AG10803 (cell line): ENCODE measurements at places on chromosomes 16 and 17.

DNA sequence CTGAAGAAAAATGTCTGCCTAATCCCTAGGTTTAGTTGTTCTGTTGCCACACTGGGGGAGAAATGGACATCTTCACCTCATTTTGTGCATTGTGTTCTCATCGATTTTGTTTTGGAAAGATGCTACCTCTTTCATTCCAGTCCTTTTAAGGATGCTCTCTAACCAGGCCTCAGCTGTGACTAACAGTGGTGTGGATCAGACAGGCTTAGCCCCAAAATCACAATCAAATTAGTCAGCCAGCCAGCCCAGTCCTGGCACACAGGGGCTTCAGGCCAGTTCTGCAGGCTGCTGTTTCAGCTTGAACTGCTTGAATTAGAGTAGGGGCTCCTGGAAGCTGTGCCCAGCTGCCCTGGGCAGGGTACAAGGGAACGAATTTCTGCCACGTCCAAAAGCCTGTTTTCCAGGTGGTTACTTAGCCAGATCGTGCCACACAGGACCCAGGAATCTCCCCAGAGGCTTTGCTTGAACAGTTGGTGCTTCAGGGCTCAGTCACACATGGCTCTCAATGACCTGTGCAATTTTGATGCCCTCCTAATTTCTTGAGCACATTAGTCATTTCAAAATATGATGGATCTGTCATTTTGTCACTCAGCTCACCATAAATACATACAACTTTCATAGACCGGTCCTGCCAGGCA is 60.7 kb downstream of the CLEC16A start:
- DNase-seq, result peak; percentile 75

DNA sequence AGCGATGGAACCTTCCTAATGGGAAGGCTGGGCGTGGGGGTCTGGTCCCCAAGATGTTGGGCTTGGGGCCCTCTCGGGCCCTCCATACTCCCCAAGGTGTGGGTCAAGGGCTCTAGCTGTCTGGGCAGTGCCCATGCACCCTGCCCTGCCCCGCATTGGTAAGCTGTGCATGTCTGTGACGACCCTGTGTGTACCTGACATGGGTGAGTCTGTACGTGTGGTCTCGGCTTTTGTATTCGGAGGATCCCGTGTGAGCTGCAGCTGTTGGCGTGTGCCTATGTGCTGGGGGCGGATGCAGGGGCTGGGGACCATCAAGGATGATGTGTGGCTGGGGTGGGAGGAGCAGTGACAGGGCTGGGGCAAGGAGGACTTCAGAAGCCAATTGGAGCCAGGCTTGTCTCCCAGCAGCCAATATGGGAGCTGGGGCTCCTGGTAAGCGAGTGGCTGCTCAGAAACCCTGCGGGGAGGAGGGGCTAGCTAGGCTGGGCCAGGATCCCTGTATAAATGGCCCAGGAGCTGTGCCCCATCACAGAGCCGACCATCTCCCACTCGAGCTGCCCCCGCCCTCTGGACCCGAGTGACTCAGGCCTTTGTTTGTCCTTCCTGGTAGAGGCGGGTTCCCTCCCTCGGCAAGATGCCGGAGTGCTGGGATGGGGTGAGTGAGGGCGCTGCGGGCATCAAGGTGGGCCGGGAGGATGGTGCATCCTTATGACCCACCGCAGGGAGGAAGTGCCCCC is at the start of gene NDRG4:
TSS of gene NDRG4 (plus strand) at position 529 of the 737 bp plus-strand sequence. CDS start at position 635, 106 bp downstream.
- peak; percentile 75 for DNase-seq

DNA sequence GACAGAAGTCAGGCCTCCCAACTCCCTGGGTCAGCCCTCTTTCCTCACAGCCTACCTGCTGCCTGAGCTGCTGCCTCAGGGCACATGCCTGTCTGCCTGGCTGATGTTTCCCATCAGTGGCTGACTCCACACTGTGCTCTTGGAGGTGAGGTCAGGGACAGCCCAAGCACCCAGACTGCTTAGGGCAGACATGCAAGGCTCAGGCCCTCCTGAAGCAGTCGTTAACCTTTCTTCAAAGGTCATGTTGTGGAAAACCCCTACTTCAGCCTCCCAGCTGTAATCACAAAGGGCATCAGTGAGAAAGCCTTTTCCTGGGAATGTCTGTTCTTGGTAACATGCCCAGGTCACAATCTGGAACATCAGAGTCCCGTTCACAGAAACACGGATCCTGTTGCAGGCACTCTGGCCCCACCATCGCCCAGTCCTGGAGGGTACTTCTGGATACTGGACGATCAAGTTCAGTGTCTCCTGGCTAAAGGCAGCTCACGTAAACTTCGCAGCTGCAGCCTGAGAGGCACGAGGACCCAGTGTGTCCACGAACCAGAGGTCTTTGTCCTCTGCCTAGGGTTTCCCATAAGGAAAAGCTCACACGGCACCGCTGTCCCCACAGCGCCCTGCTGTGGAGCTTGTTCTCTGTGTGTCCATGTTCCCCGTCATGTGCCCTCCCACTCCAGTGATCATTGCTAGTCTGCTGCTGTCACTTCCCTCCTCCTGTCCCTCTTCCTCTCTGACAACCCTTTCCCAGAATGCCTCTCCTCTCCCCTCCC is 54.9 kb downstream of the GNAO1 start:
- DNase-seq, result peak; percentile 10

GRCh38 chr17:7459961-7460545 is 15.2 kb downstream of the CHRNB1 start:
- no peak for DNase-seq

DNA sequence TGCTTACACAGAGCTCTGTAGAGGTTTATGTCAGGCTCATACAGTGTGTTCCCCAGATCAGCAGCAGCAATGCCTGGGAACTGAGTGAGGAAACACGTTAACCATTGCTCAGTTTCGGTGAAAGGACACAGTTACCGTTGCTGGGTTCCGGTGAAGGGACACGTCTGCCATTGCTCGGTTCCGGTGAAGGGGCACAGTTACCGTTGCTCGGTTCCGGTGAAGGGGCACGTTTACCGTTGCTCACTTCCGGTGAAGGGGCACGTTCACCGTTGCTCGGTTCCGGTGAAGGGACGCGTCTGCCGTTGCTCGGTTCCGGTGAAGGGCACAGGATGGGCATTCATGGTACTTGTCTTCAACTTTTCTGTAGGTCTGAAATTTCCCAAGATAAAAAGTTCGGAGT is 81.7 kb downstream of the MRM3 start:
- DNase-seq, result no peak

DNA sequence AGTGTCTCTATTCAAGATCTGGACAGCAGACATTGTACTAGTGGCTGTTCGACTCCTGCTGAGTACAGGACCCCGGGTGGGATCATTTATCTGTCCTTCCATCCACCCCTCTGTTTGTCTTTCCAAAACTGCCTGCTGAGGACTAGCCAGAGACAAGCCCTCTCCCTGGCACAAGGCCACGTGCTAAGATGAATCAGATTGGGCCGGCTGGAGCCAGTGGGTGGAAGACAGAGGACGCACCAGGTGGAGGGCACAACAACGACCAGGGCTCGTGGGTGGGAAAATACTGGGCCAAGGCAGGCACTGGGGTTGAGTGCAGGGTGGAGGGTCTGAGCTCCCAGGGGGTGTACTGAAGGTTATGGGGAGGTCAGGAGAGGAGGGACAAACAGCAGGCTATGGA is 1.4 kb upstream of the CA7 start:
- DNase-seq, result no peak

- peak; percentile 72 for DNase-seq
Observed at GRCh38 chr17:57104461-57105175, 19.6 kb downstream of the AKAP1 start.

DNA sequence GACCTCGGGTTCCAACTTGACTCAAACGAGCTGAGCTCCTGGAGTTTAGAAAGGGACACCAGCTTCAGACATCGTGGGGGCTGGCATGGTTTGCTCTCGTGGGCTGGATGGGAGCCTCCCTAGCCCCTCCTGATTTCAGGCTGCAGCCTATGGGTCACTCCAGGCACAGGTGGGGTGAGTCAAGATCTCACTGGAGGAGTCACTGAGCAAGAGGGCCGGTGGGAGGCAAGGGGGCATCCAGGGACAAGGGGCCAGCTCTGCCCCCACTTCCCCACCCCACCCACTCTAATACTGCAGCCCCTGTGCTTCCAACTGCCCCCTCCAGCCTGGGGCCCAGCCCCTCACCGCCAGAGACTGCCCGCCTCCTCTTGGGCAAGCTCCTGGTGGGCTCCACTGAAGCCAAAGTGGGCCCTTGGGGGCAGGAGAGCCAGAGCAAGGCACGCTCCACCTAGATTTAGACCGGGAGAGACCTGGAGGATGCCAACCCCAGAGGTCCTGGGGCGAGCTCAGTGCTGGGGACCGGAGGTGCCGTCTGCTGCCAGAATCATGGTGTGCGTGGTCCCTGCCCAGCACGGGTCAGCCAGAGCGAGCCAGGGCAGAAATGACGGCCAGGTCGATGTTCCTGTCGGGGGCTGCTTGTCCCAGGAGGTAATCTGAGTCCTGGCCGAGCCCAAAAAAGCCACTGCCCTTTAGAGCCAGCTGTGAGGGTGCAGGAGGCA is 6.4 kb downstream of the SLC16A3 start:
- no peak for DNase-seq

DNA sequence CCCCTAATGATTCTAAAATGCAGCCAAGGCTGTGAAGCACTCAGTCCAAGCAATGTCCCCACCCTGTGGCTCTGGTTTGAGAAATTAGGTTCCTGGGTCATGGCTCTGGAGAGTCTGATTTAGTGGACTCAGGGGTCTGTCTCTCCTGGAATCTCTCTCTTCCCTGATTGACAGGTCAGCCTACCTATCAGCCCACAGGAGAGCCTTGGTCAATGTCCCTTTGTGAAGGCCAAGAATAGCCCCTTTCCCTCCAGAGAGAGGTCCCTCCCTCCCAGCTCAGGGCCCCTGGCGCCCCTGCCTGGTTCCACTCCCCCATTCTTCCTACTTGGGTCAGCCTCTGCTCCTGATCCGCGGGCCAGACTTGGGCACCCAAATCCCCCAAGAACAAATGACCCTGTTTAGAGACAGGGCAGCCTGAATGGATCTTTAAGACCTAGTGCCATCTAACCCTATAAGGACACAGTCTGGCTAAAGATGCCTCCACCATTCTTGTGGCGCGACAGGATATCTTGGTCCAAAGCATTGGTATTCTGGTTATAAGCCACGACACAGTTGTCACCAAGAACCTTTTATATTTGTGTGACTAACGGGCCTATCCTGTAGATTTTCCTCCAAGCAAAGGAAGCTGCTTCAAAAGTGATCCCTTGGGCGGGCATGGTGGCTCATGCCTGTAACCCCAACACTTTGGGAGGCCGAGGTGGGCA is 38.3 kb upstream of the PRSS54 start:
- DNase-seq, result no peak

DNA sequence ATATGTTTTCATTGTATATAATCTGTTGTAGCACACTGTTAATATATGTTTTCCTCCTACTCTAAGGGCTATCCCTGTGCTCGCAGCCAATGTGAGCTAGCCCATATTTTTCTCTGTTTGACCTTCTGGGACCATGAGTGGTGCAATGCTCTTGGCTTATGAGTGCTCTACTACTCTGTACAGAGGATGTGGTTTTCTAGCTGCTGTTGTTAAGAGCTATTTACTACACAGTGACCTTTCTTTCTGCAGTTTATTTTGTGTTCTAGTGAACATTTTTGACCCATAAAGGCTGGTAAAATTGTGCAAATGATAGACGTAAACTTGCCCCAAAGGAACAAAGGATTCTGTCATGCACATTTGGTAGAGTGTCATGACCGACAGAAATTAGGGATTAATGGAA is 84.1 kb upstream of the CPHXL start:
- no peak for DNase-seq

GRCh38 chr17:75241996-75242460 is 19.4 kb downstream of the GGA3 start:
- peak; percentile 62 for DNase-seq

GRCh38 chr17:42563543-42563942 is 1.6 kb downstream of the COASY start:
- DNase-seq, result no peak

GRCh38 chr17:43114151-43114552 is 11.0 kb downstream of the BRCA1 start:
- no peak for DNase-seq

- no peak for DNase-seq
Observed at GRCh38 chr16:69599731-69600130, 34.0 kb downstream of the NFAT5 start.

DNA sequence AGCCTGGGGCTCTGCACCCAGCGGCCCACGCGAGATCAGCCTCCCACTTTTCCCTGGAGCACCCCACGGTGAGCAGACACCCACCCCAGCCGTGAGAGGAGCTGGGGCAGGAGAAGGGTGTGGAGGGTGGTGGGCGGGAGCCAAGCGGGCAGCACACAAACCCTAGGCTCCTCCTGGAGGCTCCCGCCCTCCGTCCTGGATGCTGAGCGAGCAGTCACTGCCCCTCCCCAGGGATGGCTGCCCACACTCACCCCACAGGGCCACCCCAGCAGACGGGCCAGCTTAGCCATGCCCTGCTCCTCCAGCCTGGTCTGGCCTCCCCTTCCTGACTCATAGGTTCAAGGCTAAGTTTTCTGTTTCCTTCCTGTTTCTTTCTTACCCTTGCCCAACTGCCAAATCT is 15.7 kb upstream of the ABCC3 start:
- DNase-seq, result no peak

DNA sequence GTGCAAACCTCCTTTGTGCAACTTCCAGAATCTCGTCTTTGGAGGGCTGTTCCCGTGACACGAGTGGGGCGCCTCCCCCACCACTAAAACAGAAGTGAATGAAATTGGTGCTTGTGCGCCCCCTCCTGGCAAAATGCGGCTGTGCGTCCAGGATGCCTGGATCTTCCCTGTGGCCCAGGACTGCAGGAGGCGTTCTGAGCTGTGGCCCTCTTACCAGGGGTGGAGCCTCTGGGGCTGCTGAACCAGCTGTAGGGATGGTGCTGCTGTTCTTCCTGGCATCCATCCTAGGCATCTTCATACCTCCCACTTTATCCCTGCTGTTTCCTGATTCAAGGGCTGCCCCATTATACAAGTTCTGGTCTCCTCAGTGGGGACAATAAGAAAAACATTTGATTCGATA is 18.5 kb upstream of the NAGLU start:
- peak; percentile 97 for DNase-seq
